WTC11 (cell line): ENCODE measurements at places on chromosomes 7 and 10.
A peak's percentile ranks its signal among the peaks of the same experiment; 100 is the strongest.

DNA sequence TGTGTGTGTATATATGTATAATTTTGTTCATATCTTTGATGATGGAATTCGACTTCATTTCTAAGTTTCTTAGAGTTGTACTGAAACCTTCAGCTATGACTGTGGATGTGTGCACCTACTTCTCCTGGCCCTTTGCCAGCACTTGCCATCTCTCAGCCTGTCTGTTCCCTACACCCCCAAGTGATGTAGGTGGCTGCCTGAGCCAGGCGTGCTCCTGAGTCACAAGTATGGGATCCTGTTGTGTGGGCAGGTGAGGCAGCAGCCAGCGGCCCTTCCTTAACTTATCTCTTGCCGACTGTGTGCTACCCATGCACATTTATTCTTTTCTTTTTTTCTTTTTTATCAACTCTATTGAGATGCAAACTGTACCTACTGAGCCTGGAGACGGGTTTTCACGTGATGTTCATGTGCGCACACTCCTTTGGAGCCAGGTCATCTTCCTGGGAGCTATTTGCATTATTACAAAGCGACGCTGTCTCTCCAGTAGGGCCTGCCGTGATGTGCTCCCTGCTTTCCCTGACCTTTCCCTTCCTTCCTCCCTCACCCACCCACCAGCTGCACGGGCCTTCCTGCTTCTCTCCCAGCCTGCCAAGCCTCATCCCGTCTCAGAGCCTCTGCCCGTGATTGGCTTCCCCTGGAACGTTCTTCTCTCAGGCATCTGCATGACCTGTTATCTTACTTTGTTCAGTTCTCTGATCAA, 31.3 kb upstream of the GALNT11 start:
- DNase-seq = peak; percentile 23

DNA sequence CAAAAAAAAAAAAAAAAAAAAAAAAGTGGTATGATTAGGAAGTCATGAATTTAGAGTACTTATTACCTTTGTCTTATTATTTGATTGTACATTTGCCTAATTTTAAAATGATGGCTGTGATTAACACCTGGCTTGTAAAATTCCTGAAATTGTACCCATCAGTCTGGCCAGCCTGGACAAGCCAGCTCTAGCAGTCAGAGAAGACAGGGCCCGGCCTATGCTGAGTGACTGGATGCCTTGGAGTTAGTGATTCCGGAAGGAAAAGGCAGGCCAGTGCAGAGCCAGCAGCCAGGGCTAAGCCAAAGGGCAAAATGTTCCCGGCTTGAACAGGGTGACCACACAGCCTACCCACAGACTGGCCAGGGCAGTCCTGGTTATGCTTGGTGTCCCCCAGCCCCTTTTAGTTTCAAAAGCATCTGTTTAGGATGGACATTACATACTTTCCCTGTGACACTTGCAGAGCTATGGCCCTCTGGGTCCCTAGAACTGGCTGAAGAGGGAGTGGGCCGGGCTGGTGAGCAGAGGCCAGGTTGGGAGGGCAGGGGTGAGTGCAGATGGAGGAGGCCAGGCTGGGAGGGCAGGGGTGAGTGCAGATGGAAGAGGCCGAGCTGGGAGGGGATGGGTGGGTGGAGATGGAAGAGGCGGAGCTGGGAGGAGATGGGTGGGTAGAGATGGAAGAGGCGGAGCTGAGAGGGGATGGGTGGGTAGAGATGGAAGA, 61.7 kb downstream of the PROSER2 start:
- DNase-seq = no peak

- DNase-seq = peak; percentile 41
Measured at GRCh38 chr10:75651417-75651816, 220.0 kb downstream of the LRMDA start.

DNA sequence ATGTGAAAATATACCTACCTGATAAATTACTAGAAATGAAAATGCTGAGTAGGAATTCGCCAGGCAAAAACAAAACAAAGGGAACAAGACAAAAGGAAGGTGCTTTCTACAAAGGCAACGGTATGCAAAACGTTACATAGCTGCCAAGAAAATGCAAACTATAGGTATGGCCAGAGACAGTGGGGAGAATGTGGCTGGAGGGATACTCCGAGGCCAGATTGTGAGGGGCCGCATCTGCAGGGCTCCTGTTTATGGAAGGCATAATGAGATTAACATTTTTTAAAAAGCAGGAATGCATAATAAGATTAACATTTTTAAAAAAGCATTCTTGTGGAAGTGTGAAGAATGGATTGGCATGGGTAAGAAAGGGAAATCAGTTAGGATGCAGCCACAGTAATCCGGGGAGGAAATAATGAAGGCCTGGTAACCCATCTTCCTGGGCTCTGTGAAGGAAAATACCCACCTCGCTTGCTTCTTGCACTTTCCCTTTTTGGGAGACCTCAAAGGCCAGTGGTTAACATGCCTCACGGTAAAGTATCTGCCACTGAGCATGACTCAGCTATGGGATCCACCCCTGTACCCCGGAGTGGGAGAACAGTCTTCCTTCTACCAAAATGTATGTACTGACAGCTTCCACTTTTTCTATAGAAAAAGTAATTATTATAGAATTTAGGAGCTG, 145.8 kb upstream of the LRRN3 start:
- DNase-seq = no peak

GRCh38 chr10:13628661-13629060, 41.9 kb downstream of the PRPF18 start:
- no peak for DNase-seq

DNA sequence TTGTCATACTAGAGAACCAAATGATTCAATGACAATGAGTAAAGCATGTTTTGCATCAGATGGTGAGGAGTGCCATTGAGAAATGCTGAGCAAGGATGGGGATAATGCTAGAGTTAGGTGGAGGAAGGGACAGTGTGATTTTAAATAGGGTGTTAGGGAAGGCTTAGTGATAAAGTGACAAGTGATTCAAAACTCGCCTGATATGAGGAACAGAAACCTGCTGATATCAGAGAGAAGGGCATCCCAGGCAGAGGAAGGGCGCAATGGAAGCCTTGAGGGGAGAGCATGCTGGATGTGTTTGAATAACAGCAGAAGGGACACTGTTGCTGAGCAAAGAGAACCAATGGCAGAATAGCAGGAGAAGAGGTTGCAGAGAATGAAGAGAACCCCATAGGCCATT, 196.2 kb downstream of the NRG3 start:
- DNase-seq = no peak
